ENCODE measurements at places on chromosomes 11 and 22.

DNA sequence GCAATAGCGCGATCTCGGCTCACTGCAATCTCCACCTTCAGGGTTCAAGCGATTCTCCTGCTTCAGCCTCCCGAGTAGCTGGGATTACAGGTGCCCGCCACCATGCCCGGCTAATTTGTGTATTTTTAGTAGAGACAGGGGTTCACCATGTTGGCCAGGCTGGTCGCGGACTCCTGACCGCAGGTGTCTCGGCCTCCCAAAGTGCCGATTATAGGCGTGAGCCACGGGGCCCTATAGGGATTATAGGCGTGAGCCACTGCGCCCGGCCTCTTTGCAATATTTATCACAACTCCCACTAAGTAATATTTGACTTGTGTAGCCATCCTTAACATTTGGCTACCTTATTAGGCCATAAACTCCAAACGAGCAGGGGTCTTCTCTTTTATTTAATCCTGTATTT lies 879 bp upstream of the CUL5 start:
- no peak for DNase-seq

GRCh38 chr11:57499413-57499982 lies 16.0 kb downstream of the SLC43A1 start:
- no peak for DNase-seq

GRCh38 chr11:72958791-72959190 lies 144.6 kb downstream of the ATG16L2 start:
- no peak for DNase-seq

- no peak for DNase-seq
Measured at GRCh38 chr22:33539902-33540751, 380.1 kb downstream of the LARGE1 start.

DNA sequence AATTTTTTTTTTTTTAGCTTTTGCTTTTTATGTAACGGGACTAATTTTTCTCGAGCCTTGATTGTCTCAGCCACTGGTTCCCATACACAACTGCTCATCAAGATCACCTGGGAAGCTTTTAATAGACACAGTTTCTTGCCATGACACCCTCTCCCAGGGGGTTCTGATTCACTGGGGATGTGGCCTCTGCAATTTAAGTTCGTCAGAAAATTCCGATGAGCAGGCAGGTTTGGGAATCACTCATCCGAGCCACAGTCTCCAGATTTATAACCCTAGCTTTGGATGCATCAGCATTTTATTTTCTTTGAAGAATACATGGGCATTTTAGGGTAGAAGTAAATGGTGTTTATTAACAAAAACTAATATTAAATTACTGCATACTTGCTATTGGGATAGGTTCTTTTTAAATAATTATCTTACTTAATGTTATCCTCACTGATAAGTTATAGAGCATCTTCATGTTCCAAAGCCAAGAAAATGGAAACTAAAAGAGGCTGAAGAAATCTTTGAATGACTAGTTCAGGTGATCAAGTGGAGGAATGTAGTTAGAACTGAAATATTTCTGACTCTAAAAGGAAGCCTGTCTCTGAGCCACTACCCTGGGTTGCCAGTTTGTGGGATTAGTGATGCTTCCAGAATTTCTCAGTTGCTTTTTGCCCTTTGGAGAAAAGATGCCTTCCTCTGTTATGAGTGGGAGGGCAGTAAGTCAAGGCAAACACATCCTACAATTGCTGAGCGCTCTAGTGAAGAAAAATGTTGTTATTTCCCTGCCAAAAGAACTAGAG lies 319.0 kb downstream of the DDX10 start:
- no peak for DNase-seq

DNA sequence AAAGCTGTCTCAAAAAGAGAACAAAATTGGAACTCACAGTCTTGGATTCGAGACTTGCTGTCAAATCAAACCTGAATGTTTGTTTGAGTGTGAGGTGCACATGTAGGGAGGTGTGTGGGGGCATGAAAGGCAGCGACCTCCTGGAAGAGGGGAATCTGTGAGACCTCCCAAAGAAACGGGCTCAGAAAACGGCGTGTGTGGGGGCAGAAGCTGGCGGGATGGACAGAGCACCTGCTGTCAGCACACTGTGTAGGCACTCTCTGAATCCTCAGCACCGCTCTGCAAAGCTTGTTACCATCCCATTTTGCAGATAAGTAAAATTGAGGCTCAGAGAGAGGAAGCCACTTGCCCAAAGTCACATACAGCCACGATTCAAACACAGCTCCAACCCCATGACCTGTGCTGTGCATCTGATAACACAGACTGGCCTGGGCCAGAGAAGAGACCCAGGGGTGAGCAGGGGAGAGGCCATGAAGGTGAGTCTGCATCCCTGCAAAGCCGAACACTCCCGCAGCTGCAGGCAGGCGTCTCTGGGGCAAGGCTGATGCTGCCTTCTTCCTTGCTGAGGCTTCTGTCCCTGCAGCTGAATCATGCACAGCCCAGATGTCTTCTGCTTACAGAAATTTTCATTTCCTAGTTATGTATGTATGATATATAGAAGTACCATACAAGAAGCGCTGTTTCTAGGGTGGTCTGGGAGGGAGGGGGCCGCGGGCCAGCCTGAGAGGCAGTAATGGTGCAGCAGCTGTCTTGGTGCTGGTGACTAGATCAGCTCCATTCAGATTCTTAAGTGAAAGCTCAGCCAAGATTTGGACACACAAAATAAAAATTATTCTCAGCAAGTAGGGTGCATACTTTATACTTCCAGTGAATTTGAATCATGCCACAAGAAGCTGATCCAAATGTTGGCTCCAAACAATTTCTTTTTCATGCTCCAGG lies 67.3 kb upstream of the SHISAL1 start:
- no peak for DNase-seq

DNA sequence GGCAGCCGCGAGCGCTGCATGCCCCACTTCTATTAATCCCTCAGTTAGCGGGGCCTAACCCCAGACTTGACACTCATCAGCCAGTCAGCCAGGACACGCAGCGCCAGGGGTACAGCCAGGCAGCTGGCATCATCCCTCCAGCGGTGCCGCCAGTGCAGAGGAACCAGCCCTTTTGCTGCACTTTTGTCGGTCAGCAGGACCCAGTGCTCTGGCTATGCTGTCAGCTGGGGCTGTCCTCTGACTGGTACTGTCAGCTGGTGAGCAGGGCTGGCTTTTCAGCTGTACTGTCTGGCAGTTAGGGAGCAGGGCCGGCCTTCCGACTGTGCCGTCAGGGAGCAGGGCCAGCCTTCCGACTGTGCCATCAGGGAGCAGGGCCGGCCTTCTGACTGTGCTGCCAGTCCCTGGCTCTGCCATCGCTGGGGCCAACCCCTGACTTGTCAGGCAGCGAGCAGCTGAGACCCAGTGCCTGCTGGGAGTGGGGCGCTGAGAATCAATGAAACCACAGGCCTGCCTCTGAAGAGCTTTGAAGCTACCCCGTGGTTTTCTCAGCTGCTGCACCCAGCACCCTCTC lies 115.4 kb downstream of the KIAA1671 start:
- DNase-seq = peak; percentile 91

DNA sequence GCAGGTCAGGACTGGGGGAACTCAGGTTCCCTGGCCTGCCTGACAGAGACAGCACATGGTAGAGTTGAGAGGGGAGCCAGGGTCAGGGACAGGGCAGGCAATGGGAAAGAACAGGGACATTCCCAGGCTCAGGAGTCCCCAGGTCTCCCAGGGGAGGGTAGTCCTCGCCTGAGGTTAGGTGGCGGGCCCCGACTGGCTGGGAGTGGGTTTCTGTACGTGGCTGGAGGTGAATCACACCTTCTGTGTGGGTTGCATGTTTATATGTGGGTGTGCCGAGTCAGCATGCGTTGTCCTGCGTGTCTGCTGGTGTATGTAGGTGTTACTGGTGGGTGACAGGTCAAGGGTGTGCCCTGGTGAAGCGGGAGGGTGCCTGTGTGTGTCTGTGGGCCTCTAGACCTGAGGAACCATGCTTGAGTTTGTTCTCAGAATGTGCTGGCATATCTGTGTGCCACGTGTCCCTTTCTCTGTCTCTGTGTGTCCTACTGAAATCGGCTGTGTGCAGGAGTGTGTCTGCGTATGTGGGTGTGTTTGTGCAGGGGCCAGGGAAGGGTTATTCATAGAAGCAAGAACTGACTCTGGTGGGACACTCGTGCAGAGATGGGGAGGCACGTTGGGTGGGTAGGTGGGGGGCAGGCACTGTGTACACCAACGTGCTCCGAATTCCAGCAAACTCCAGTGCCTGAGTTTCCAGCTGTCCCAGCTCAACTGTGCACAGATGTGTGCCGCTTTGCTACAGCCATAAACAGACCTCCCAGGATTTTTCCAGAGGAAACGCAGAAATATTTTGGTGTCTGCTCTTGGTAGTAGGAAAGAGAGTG lies 23.8 kb upstream of the OAF start:
- peak; percentile 64 for DNase-seq

GRCh38 chr11:47156951-47157350 lies 19.7 kb downstream of the ARFGAP2 start:
- no peak for DNase-seq

DNA sequence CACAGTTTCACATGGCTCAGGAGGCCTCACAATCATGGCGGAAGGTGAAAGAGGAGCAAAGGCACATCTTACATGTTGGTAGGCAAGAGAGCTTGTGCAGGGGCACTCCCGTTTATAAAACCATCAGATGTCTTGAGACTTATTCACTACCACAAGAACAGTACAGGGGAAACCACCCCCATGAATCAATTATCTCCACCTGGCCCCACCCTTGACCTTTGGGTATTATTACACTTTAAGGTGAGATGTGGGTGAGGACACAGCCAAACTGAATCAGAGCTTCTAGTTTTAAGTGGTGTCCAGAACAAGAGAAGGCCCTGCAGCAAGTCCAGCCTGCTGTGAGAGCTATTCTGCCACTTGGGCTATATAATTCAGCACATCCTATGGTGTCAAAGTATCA lies 493.7 kb downstream of the ETS1 start:
- no peak for DNase-seq

GRCh38 chr22:30340911-30341685 lies 14.4 kb upstream of the TBC1D10A start:
- no peak for DNase-seq

DNA sequence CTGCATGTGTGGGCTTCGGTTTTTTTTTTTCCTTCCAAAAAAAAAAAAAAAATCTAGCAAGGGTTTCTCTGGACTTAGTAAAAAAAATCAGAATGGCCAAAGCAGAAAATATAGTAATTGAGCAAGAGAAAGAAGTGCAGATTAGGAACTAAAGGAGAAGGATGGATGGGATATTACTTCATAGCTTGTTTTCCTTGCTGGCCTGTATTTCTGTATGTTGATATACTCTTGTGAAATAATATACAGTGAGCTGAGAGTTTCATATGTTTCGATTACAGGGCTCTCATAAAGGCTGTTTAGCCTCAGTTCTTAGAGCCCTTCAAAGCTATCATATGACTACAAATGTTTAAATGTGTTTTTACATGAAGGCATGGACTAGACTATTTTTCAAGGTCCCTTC lies 34.3 kb upstream of the NFRKB start:
- no peak for DNase-seq

- DNase-seq = no peak
Measured at GRCh38 chr11:7314811-7315604, 63.3 kb downstream of the SYT9 start.

DNA sequence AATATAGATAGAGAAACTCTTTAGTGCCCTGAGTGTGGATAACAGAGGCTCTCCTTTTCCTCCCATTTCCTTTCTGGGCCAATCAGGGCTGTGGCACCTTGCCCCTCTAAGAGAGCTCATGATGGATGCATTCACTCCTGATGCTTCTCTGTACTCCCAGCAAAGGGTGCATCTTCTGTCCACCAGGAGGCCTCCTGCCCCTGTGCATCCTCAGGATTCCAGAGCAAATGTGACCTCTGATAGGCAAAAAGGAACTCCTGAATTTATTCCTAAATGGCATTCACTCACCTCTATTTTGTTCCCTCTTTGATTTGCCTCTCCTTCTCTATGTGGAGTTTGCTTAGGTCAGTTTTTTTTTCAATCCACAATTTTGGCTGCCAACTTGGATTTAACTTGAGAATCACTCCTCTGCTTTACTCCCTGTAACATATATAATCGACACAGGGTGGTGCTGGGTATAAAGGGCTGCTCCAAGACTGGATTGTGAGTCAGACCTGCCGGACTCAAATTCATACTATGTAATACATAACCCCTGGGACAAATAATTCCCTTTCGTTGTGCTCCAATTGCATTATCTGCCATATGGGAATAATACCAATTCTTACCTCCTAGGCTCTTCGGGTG lies 1.1 kb upstream of the MRGPRX4 start:
- no peak for DNase-seq
